ENCODE measurements at places on chromosomes 3 and 15.
A peak's percentile ranks its signal among the peaks of the same experiment; 100 is the strongest.

DNA sequence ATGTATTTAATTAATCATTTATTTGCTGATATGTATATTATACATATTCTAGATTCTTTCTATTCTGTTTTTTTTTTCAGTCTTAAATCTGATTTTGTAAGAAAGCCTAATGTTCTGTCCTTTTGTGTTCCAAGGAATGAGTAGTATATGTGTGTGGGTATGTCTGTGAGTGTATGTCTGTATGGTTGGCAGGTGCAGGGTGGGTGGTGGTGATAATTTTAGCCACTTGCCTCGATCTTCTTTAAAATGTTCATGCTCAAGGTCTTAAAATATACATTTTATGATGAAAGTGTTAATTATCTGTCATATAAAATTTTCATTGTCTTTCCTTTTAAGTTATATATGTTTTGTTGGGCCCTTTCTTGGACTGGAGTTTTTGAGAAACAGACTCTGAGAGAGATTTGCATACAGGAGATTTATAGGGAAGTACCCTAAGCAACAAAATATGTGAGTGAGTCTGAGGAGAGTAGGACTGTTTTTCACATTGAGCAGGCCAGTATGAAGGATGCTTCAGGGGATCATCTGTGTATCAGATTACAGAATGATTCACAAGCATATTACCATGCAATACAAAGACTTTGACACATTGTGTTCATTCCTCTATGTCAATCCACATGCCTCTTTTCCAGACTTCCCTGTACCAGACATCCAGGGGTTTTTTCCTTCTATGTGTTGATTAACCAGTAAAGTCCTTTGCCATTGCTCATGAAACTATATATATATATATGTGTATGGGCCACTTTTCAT lies 211.0 kb upstream of the DPPA4 start:
- no peak for DNase-seq

GRCh38 chr15:25691544-25692430 lies 171.3 kb downstream of the ATP10A start:
- no peak for DNase-seq

DNA sequence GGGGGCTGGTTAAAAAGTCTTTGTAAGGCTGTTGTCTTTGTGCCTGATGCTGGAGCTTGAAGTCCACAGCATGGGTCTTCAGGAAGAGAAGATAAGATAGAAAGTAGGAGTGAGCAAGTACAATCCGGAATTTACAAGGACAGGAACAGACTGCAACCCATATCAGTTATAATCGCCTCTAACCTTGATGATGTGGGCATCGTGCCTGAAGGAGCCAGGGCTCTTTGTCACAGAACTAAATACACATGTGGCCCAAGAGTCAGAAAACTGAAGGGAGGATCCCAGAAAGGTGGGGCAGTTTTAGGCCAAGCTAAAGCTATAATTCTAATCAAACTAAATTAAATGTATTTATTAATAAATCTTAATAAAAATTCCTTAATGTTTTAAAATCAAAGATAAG lies 132.2 kb downstream of the TMCO5A start:
- no peak for DNase-seq

- no peak for DNase-seq
Observed at GRCh38 chr3:194999491-194999890, 271.5 kb downstream of the XXYLT1 start.

DNA sequence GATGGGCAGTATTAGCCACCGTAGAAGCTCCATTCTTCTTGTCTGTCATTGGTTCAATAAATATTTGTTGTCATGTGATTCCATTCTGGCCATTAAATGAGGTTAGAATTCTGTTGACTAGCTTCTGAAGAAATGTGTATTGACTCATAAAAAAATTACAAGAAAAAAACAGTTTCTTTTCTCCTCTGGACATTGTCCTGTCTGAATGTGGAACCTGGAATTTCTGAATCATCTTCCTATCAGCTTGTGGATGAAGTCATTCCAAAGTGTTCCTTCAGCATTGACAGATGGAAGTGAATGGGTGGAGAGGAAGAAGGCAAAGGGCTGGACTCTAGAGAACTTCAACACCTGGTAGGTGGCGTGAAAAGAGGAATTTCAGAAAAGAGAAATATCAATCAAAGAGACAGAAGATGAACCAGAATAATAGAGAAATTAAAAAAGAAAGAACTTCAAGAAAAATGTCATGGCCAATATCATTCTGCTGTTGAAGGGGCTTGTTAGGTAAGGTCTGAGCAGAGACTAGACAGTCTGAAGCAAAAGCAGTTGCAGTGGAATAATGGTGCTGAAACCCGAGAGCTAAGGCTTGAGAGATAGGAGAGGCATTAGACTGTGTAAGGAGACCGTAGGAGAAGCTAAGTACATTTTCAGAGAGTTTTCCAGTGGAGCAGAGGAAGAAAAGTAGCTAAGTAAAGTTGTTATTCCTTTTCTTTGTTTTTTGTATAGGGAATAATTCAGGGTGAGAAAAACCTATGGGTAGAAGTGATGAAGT lies 806.6 kb downstream of the SQOR start:
- DNase-seq = no peak

- DNase-seq = no peak
Observed at GRCh38 chr15:42800731-42801474, 64.0 kb upstream of the CDAN1 start.

DNA sequence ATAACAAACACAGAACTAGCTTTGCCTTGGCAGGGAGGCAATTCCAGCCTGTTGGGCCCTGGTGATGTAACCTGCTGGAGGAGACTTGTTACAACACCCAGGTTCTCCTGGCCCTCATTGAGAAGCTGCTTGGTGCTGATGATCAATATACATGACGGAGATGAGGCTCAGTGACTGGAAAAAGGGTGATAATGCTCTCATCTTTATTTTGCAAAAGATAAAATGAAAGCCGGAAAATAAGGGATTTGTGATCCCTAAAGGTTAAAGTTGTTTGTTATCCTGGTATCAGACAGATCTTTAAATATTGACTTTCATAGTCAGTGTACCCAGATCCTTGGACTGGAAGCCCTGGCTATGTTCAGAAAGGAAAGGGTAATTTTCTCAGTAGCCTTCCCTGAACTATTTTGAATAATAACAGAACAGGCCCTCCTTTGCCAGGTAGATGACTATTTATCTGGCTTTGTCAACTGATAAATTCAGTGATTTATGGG lies 118.9 kb upstream of the MEIS2 start:
- DNase-seq = no peak

DNA sequence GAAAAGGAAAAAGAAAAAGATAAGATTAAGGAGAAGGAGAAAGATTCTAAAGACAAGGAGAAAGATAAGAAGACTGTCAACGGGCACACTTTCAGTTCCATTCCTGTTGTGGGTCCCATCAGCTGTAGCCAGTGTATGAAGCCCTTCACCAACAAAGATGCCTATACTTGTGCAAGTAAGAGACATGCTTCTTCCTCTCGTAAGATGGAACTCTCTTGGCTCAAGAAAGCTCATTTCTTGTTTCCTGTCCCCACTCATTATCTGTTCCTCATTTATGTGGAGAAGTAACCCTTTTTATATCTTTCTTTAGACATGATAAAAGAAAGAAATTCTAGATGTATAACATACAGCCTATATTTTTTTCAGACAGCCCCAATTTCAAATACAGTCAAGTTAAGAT lies 101.4 kb downstream of the KLHL25 start:
- DNase-seq = no peak

- DNase-seq = no peak
Observed at GRCh38 chr3:153502682-153503081, 340.7 kb downstream of the RAP2B start.

GRCh38 chr15:77014132-77015081 lies 19.5 kb downstream of the PSTPIP1 start:
- no peak for DNase-seq

DNA sequence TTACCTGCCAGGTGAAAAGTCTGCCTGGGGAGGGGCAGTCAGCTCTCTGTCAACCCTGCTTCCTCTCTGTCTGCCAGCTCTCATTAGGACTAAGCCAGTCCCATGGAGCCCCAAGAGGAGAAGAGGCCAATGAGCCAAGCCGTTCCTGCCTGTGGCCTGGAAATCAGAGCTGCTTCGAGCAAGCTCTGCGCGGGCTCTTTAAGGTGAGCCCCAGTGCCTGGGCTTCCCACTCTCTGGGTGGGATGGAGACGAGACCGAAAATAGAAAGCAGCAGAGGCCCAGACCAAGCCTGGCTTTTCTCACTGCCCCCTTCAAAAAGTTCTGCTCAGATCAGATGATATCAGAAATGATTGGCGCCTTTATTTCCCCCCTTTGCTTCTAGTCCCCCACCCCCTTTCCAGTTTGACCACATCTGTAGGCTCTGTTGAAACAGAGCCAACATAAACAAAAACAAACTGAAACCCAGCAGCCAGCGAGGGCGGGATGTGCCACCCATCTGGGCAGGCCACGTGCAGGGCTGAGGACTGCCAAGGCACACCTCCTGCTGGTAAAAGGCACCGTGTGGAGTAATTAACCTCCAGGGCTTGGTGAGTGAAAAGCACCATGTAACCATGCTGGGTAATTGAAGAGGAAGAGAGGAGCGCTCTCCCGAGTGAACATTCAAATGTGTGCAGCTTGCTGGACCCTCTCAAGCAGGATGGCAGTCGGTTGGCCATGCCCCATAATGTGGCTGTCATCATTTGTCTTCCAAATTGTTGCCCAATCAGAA lies 471.0 kb upstream of the PROK2 start:
- peak; percentile 57 for DNase-seq

- DNase-seq = no peak
Observed at GRCh38 chr15:29438703-29439055, 169.1 kb upstream of the NSMCE3 start.

- DNase-seq = no peak
Observed at GRCh38 chr3:33791477-33792166, 6.8 kb upstream of the PDCD6IP start.

- DNase-seq = no peak
Observed at GRCh38 chr15:96047255-96047931, 283.1 kb upstream of the NR2F2 start.

- no peak for DNase-seq
Observed at GRCh38 chr3:113096188-113096892, 105.6 kb downstream of the GTPBP8 start.

DNA sequence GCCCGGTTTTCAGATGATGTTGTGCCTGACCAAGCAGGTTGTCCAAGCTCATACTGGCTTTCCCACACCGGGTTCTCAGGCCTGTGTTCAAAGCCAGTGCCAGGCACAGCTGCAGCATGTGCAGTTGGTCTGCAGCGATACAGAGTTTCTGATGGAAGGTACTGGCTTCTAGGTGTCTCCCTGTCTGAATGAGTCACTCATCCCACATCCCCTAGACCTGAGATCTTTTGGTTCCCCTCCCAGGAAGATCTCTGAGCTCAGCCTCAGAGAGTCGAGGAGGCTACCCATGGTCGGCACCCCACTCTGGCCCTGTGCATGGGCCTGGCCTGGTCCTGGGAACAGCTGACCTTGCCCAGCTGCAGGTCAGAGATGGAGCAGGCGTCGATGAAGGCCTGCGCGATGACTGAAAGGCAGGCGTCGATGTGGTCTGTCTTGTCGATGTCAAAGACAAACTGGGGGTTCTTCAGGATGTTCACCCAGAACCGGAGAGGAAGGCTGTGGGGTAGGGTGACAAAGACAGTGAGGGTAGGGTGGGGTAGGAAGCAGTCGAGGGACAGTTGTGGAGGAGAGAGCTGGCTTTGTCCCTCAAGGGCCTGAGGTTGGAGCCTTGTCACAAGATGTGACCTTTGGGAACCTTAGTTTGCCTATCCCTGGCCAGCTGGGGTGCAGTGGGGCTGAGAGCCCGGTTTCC lies 15.3 kb downstream of the H1-8 start:
- no peak for DNase-seq

All from NCI-H446 (cell line).